ENCODE measurements at places on chromosomes 6 and 20.

GRCh38 chr6:90256698-90257485 lies 39.8 kb downstream of the BACH2 start:
- DNase-seq: no peak

GRCh38 chr6:118648866-118649554 lies 2.4 kb downstream of the CEP85L start:
- DNase-seq: no peak

DNA sequence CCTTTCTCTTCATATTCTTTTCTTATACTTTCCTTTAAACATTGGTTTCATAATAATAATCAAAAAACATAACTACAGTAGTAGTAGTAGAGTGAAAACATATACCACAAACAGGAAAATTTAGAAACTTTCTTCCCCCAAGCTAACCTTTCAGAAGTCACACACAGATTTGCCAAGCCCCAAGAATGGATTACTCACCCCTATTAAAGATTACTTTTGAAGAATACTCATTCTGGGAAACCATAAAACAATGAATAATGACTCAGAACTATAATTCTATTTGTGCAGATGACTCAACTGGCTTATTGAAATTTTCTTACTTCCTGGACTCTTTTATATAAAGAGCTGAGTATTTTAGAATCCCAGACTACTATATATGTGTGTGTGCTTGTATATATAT lies 119.4 kb upstream of the GJE1 start:
- no peak for DNase-seq

DNA sequence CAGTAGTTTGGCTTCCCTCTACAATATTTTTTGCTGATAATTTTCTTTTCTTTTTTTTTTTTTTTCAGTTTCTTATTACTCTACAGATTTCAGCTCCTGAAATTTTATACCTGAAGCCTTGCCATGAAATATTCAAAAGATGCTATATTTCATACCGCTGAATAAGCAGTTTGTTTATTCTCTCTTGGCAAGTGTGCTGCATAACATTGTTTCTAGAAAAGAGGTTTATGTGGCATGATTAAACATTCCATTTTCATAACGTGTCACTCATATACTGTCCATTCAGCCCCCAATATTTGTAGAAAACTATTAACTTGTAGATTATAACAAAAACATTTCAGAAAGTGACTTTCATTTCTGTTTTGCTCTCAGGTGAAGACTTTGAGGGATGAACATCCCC lies 174.4 kb upstream of the NOX3 start:
- no peak for DNase-seq

GRCh38 chr6:157823001-157823527 lies at the start of gene SNX9:
Gene SNX9, plus strand, starts transcription at chr6:157823246. Its CDS starts 189 bp downstream, at chr6:157823435.
- peak; percentile 62 for DNase-seq

GRCh38 chr6:129542705-129543104 lies 167.3 kb downstream of the ARHGAP18 start:
- DNase-seq: no peak

DNA sequence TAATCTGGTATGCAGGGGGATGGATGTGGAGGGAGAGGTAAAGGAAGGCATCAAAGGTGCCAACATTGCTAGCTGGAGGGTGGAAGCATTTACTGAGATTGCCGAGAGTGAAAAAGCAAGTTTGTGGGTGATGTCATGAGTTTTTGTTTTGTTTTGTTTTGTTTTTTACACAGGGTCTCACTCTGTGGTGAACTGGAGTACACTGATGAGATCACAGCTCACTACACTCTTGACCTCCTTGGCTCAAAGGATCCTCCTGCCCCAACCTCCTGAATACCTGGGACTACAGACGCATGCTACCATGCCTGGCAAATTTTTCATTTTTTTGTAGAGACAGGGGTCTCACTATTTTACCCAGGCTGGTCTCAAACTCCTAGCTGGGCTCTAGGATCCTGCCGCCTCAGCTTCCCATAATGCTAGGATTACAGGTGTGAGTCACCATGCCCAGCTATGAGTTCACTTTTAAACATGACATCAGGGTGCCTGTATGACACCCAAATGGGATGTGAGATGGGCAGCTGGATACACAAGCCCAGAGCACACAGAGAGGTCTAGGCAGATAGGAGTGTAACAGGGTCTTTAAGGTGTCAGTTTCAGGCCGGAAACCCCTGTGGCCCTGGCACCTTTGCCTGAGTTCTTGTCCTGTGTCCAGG lies 35.1 kb upstream of the HMGA1 start:
- no peak for DNase-seq

DNA sequence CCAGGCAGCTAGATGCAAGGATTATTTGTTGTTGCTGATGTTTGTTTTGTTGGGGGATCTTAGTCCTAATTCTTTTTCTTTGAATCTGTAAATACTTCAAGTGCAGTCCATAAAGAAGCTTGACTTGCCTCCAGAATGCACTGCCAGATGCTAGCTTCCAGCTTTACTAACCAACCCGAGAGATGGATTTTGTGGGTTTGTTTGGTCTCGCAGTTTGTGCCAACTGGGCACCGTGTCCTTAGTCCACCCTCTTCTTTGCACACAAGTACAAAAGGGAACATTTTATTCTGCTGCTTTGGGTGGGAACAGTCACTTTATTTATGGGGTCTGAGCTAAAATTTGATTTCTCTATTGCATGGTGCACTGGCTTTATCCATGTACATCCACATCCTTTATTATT lies 212.0 kb downstream of the PLCB1 start:
- no peak for DNase-seq

DNA sequence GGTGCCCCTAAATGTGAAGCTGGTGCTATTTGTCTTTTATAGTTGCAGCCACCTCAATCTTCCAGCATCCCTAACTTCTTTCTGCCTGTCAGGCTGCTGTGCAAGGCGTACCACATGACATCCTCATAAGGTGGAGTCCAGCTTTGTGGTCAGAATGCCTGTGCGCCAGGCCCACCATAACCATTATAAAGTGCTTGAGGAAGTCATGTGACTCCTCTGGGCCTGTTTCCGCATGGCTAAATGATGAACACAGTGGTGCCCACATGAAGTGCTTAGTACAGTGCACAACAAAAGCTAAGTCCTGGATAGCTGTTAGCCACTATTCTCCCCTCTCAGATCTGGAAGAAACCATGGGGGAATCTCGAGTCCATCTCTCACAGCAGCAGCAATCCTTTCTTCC lies 75.6 kb downstream of the INSM1 start:
- no peak for DNase-seq

DNA sequence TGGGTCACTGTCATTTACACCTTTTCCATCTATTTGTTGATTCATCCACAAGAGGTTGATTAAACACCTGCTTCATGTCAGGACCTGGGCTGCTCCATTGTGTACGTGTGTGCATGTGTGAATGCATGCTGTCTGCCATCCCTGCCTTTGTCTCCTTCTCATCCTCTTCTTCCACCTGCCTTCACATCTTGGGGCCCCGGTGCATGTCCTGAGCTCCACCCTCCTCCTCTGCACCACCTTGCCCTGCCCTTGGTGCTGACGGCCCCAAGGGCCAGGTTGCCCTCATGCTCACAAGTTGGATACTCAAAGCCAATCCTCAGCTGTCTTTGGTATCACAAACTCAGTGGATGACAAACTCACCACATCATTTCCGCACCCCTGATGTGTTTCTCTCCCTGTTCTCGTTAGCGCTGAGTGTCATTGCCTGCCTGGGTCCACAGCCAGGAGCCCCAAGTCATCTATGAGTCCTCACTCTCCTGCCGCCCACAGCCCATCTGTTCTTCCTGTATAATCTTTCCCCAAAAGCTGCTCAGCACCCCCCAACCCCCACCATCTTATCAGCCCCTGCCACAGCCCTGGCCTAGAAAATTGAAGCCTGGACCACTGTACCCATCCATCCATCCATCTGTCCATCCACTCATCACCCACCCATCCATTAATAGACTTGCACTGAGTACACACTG lies 85.0 kb downstream of the SRC start:
- DNase-seq: no peak

- no peak for DNase-seq
Observed at GRCh38 chr6:47650553-47651432, 47.6 kb upstream of the ADGRF4 start.

- DNase-seq: peak; percentile 58
Observed at GRCh38 chr6:164099269-164099865, 684.8 kb downstream of the QKI start.

GRCh38 chr6:159090530-159091480 lies 46.0 kb upstream of the TAGAP start:
- no peak for DNase-seq

DNA sequence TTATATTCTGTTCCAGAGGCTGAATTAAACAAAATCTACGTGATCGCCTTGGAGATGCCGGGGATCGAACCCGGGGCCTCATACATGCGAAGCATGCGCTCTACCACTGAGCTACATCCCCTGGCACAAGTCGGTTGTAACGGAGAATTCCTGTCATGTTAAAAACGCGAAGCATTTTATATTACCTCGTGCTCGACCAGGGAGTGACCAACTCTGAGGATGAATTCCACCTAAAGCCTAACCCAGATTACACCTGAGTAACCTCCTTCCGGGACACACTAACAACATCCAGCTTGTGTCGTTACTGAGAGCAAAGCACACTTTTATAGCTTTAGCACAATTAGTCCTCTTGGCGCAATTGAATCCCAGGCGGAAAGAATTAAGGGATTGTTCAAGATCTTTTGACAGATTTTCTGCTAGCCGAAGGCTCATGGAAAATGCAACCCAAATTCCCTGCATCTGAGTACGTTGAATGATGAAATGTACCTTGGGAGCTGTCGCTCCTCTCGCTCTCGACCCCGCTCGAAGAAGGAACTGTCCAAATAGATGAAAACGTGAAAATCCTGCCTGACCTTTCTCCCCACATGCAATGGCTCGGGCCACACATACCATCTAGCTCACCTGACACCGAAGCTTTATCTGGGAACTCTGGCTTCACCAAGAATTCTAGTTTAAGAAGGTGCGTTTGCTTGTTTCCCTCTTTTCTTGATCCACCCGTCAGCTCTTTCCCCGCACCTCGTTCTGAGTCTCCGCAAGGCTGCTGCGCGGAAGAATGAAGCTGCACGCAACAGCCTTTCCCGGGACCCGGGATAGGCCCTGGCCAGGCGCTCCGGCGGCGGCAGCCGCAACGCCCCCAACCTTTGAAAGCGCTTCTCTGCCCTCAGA lies 148.3 kb downstream of the GPX5 start:
- peak; percentile 72 for DNase-seq

DNA sequence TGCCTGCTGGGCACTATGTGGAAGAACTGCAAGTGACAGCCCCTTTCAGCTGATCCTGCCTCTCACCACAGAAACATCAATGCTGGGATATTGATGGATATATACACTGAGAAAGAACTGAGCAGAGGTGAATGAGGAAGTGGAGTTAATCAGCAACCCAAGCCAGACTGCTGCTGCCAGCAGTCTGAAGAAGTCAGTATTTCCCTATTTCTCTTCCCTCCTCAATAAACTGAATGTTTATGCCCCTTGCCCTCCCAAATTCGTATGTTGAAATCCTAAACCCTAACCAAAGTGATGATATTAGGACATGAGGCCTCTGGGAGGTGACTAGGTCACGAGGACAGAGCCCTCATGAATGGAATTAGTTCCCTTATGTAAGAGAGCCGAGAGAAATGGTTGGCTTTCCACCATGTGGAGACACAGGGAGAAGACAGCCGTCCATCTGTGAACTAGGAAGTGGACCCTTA lies 76.3 kb downstream of the CDK19 start:
- DNase-seq: no peak

- DNase-seq: no peak
Observed at GRCh38 chr6:15593798-15594197, 69.0 kb downstream of the DTNBP1 start.

GRCh38 chr20:51348876-51349275 lies 193.6 kb downstream of the NFATC2 start:
- DNase-seq: no peak

GRCh38 chr20:33305589-33306057 lies 22.6 kb downstream of the BPIFB1 start:
- DNase-seq: no peak

- no peak for DNase-seq
Observed at GRCh38 chr6:156593893-156594292, 183.3 kb upstream of the ARID1B start.

- DNase-seq: no peak
Observed at GRCh38 chr6:54267798-54268197, 40.4 kb upstream of the TINAG start.

DNA sequence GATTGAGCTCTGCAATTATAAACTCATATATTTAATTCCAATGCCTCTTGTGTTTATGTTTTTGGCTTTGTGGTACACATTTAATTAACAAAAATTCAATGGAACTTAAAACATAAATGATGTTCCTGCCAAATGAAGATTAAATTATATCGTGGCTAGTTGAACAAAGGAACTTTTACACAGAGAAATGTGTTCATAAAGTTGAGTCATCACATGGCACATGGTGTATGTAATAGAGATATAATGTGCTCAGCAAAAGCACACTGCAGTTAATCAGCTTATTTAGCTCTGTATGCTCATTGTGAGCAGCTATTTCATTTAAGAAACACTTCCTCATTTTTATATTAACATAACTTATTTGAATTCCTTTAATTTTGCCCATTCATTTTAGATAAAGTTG lies 1295.6 kb upstream of the CITED2 start:
- DNase-seq: no peak

Data from neural crest cell (in vitro differentiated cells).